Stimulated activated CD8-positive, alpha-beta memory T cell treated with anti-CD3 and anti-CD28 coated beads, Interleukin-2, amount 100 ng/mL, for 1 hour (primary cell): ENCODE measurements at places on chromosomes 2 and 18.
A peak's percentile ranks its signal among the peaks of the same experiment; 100 is the strongest.

DNA sequence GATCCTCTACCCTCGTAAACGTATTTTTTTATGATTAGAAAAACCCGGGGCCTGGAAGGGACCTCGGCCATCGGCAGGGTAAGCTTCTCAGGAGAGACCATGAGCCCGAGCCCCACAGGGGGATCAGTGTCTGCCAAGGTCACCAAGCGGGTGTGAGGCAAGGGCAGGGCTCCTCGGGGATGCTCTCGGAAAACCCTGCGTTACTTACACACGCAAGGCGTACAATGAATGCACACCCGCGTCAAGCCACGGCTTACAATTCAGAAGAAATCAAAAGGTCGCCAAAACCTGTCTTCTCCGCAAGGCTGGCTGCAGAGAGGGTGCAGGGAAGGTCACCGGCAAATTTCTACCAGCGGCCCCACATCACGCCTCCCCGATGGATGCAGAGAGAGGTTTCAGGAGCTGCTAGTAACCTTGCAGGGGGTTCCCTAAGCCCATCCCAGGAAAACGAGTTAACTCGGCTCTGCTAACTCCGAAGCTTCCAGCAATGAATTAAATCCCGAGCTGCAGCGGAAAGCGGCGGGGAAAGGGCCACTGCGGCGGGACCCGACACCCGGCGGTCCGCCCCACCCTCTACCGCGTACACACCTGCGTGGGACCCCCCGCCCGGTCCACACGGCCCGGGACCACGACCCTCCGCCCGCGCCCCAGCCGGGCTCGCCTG, 638 bp downstream of the ST3GAL5 start:
- DNase-seq, result no peak

GRCh38 chr18:39238981-39239660, 1673.5 kb upstream of the CELF4 start:
- no peak for DNase-seq

DNA sequence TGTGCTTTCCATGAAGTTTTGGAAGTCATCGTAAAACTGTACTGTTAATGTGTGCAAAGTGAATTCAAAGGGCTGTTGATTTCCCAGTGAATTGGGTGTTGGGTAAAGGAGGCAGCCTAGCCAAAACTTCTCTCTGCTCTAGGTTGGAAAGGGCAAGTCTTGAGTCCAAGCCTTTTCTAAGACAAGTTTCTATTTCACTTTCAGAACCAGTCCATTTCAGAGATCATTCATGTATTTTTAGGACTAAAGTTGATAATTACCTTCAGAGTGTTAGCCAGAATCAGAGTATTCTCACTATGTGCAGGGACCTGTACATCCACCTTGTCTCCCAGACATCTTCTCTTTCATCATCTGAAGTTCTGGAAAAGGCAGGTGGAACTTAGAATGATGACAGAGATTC, 636.1 kb upstream of the KLHL29 start:
- no peak for DNase-seq

- DNase-seq, result no peak
Measured at GRCh38 chr18:26487437-26487836, 60.9 kb downstream of the KCTD1 start.

GRCh38 chr18:31099450-31100230, 2.6 kb downstream of the DSC2 start:
- no peak for DNase-seq

GRCh38 chr2:55761024-55761423, 67.4 kb upstream of the PNPT1 start:
- DNase-seq, result no peak

- DNase-seq, result no peak
Measured at GRCh38 chr2:234789556-234790325, 162.1 kb upstream of the SH3BP4 start.

- DNase-seq, result peak; percentile 42
Measured at GRCh38 chr2:130824492-130825061, 12.1 kb upstream of the ARHGEF4 start.

DNA sequence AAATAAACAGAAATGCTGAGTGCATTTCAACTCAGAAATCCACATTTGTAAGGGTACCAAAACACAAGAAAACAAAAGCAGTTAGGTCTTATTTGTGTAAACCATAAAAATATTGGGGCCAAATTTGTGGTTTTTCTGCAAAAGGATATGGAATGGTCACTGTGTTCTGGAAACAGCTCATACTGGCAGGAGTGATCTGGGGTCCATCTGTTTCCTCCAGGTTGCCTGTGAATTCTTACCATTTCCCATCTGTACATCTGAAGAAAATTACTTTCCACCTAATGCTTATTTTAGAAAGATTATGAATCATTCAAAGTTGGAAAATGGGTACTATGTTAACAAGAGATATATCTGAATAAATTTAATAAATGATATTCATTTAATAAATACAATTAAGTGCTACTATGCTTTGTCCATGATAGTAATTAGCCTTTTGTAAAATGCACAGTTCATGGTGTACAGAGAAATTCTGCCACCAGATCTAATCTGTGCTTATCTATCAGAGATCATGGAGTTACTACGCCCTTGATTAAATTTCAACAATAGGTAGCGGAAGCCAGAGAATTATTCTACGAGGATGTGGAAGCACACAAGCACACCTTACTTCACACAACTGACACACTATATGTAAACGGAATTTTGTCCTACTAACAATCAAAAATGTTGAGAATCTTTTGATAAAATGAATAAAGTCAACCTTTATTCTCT, 10.9 kb downstream of the ALS2 start:
- no peak for DNase-seq

GRCh38 chr2:88100489-88100858, 27.4 kb downstream of the FABP1 start:
- no peak for DNase-seq

GRCh38 chr2:120712180-120712681, 23.4 kb upstream of the GLI2 start:
- no peak for DNase-seq

DNA sequence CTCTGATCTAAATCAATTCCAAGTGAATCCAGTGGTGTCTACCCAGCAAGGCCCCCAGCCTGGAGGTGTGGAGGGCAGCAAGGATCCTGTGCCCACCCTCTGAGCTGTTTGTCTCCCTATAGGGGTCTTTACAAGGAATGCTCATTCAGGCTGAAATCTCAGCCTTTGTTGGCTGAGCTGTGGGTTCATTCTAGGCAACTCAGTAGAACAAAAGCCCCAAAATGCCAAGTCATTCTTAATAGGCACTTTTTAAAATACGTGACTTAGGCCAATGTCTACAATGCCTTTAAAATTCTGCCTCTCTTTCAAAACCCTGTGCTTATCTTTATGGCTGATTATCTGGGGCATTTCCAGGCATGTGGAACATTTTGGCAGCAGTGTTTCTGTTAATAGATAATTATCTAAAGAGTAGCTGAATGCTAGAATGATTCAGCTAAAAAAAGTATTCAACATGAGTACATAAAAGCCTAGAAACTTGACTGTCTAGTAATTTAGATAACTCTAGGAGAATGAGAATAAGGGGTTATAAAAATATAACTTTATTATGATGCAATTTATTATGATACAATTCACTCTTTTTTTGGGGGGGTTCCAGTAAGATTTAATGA, 7.4 kb downstream of the UGT1A6 start:
- DNase-seq, result no peak

GRCh38 chr2:181311837-181312236, 145.3 kb upstream of the ITGA4 start:
- no peak for DNase-seq

DNA sequence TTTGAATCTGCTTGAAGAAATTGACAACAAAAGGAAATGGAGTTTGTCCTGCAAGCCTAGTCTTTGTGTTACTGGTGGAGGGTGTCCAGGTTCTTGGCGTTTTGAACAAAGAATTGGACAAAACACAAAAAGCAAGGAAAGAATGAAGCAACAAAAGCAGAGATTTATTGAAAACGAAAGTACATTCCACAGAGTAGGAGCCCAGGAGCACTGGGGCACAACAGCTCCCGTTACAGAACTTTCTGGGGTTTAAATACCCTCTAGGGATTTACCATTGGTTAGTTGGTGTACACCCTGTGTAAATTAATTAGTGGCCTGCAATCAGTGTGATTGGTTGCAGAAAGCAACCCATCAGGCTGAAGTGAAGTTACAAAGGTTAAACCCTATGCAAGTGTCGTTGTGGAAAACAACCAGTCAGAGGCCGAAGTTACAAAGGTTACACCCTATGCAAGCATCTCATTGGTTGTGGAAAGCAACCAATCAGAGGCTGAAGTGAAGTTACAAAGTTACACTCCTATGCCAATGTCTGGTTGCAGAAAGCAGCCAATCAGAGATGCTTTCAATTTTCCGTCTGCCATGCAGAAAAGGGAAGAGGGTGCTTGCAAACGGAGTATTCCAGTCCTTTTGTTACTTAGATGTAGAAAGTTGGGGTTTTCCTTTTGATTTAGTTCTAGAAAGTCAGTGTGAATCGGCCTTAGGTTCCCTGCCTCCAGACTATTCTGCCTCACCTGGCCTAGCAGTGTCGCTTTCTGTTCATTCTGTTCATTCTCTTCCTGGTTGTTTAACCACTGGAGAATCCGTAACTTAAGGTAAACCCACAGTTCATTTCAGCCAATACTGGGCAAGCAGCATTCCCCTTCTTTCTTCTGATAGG, 47.6 kb upstream of the PTH2R start:
- no peak for DNase-seq

DNA sequence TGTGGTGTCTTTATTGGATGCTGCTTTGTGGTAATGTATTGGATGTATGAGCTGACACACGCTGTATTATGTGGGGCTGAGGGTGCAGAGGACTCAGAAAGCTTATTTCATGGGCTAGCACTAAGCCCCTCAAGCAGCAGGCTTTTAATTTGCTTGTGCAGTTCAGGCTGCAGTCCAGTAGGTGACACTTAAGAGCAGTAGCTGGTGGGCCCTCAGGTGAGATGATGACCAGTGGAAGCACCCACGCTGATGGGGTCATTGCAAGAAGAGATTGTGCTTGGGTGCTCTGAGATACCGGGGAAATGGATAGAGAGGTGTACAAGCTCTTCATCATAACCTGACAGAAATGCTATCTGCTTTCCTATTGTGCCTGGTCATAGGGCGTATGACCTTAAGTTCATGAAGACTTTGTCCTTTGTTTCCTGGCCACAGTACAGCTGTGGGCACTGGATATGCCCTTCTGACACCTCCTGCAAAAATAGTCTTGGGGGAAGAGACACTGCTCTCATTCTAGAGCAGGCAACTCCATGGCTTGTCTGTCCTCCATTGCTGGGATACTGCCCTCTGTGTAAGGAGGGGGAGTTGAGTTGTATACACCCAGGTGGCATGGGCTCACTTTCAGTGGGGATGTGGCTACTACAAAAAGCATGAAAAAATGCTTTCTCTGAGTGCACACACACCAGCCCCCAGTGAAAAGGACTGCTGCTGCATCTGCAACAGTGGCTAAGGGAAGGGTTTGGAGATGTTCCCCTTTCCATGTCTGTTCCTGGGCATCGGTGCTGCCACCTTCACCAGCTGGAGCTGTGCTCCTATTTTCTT, 205.7 kb upstream of the ZSWIM2 start:
- no peak for DNase-seq

- DNase-seq, result no peak
Measured at GRCh38 chr2:160507464-160507863, 13.9 kb upstream of the RBMS1 start.

DNA sequence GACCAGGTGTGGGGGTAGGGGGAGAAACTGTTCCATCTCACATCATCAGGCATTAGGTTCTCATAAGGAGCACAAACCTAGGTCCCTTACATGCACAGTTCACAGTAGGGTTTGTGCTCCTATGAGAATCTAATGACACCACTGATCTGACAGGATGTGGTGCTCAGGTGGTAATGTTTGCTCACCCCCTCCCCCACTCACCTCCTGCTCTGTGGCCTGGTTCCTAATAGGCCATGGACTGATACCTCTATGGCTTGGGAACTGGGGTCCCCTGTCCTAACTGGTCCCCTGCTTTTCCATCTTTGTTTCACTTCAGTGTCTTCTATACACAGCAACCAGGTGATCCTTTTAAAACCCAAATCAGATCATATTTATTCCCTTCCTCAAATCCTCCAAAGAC, 267.8 kb downstream of the TNS1 start:
- DNase-seq, result no peak

GRCh38 chr2:241417626-241418025, 61.5 kb downstream of the FARP2 start:
- no peak for DNase-seq

GRCh38 chr18:54984908-54985307, 25.6 kb upstream of the CCDC68 start:
- no peak for DNase-seq

DNA sequence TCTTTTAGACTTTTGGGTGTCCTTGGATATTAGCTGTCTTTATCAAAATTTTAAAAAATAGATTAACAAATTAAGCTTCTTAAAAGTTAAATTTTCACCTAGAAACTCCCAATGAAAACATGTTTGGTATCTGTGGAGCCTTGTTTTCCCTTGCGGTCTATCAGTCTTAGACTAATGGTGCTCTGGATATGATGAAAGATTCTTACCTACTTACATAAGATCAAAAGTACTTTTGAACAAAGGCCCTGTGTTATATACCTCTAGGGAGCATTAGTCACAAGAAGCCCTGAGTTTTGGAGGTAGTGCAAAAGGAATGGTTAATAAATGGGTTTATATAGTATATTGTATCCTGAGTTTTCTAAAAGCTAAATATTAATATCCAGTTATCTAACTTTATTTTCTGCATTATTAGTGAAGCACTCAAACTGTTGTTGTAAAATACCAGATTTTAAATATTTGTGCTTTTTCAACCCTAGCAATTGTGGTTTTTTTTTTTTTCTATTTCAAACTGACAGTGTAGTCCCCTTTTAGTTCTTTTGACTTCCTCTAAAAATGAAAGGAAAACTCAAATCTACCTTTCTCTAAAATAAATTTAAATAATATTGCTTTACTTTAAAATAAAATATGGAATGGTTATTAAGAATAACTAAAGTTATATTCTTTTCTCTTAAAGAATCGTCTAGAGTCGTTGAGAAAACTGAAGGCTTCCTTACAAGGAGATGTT, 18.1 kb downstream of the NDC80 start:
- no peak for DNase-seq

DNA sequence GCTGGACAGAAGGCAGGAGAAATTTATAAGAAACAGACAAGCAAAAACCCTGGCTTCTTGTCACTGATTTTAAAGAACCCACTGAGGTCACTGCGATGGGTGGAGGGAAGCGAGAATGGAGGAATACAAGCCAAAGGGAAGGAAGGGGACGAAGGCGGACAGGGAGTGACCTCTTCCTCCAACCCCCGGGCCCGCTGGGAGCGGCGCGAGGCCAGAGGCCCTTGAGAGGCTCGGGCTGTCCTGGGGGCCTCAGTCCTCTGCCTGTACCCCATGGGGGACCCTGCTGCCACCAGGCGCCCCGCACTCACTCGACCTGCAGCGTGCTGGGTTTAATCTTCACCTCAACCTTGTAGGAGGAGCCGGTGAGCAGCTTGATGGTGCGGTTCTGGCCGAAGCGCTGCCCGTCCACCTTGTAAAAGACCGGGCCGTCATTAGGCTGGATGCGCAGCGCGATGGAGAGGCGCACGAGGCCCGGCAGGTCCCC, 793 bp downstream of the CNRIP1 start:
- no peak for DNase-seq

DNA sequence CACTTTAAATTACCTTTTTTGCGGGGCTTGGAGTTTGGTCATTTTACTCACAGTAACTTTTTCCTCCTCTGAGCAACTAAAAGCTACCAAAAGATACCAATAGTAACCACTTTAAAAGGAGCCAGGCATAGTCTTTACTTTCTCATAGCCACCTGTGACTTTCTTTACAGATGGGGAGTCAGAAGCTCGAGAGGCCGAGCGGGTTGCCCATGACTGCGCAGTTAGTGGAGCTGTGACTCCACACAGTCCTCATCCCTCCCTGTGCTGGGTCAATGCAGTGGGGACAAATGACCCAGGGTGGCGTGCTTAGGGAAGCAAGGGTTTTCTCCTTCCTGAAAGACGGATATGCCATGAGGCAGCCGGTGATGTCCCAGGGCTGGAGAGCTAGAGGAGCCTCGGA, 11.9 kb downstream of the LCT start:
- DNase-seq, result no peak

- DNase-seq, result no peak
Measured at GRCh38 chr2:105840933-105841332, 96.2 kb downstream of the NCK2 start.
